ENCODE measurements at places on chromosomes 2 and 18.
A peak's percentile ranks its signal among the peaks of the same experiment; 100 is the strongest.

DNA sequence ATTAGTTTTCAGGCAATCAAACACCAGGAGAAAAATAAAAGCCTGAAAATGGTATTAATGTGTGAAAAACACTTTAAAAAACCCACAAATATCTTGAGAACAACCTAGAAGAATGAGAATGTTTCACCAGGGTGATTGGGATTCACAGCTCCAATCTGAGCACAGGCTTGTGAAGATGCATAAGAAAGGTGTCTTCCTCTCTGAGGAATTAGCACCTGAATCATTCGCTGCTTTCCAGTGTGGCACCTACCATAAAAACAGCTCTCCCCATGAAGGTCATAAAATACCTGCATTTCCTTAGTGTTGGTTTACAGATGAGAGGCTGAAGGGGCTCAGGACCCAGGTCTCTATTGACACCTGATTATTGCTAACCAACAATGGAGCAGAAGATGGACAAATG lies 499.7 kb upstream of the KLHL29 start:
- DNase-seq, result no peak

DNA sequence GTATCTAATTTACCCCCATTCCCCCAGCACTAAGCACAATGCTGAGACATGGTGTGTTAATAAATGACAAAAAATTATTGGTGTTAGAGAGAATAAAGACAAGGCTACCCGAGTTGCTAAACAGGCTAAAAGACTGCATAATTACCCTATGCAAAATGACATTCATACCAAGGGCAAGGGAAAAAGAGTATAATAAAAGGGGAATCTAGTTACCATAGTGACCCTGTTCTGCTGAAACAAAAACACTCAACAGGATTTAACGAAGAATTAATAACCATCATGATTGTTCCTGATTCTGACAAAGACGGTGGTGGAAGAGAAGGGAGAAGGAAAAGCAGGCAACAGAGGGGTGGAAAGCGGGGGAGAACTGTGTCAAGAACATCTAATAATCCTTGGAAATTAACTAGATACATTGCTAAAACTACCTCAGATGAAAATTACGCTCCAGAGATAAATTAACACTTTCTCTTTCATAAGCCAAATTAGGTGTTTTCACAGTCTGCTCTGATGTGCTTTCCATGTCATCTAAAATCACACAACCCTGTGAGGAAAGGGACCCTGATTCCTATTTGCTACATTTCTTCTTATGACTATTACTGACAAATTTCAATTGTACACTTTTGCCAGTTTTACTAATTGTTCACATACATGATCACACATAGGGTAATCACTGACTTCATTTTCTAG lies 25.5 kb downstream of the TTR start:
- DNase-seq, result no peak

GRCh38 chr2:119181391-119181790 lies 22.8 kb upstream of the C1QL2 start:
- DNase-seq, result no peak

GRCh38 chr2:224134003-224134734 lies 95.1 kb upstream of the SERPINE2 start:
- no peak for DNase-seq

GRCh38 chr2:207390302-207391095 lies 139.3 kb upstream of the CREB1 start:
- no peak for DNase-seq

GRCh38 chr2:25939257-25939668 lies 43.0 kb downstream of the KIF3C start:
- DNase-seq, result no peak

- no peak for DNase-seq
Measured at GRCh38 chr18:49371786-49372185, 88.7 kb downstream of the DYM start.

GRCh38 chr2:136505462-136505861 lies 259.9 kb upstream of the THSD7B start:
- DNase-seq, result no peak

DNA sequence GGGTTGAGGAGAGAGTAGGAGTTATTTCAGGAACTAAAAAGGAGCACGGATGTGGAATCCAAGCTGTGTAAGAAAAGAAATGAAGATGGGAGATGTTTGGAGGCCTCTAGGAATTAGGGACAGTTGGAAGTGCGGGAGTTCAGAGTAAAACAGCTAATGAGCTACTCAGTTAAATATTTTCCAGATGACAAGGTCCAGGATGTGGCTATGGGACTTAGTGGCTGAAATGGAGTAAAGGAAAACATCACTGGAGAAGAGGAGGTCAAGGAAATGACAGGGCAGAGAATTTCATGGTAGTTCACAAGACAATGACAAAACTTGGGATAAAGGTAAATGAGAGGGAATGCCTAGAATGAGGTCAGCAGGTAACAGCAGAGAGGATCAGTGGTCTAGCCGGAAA lies 13.0 kb downstream of the GPR155 start:
- no peak for DNase-seq

DNA sequence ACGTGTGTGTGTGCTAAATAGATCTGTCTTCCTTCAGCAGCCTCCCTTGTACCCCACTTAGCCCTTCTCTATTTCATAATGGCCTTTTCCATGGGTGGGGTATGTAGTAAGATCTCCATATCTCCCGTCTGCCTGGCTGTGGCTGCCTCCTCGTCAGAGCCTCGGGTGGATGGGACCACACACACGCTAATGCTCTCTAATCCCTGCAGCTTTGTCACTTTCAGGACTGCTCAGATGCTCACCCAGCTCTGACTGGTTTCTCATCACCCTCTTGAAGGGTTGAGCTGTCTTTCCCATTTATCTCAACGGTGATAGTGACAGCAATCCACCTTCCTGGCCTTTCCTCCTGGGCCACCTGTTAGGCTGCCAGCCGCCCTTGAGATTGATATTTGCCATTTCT lies 95.3 kb downstream of the DCC start:
- DNase-seq, result no peak

- peak; percentile 96 for DNase-seq
Measured at GRCh38 chr2:240916571-240917008, 10.5 kb downstream of the CROCC2 start.

DNA sequence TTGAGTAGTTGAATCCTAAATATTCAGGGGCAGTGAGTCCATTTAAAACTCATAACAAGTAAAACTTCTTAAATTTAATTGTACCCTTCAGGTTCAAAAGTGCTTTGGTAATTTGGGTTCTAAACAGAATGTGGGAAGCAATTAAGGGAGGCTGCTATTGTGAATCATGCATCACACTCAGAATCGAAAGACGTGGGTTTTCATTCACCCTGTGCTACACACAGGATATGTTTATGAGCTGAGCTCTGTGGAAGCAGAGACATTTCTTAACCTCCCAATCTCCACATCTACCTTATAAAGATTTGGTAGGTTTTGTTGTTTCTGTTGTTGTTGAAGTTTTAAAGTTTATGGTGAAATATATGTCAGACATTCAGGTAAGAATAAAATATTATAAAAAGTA lies 633.4 kb downstream of the DPP10 start:
- DNase-seq, result no peak

DNA sequence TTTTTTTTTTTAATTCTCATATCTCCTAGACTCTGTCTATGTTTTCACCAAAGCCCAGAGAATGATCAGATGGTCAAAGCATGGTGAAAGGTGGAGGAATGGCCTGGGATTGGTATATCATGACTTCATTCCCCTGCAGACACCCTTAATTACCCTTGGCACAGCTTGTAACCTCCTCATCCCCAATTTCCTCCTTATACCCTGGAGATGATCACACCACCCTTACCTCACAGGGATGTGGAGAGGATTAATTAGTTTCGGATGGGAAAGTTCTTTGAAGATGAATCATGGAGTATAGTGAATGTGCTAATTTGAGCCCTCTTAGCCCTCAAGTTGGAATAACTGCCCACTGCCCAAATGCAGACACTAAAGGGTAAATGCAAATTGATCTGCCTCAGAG lies 138.0 kb upstream of the LYPD6 start:
- no peak for DNase-seq

GRCh38 chr2:86628091-86628522 lies 4.4 kb upstream of the RNF103 start:
- no peak for DNase-seq

DNA sequence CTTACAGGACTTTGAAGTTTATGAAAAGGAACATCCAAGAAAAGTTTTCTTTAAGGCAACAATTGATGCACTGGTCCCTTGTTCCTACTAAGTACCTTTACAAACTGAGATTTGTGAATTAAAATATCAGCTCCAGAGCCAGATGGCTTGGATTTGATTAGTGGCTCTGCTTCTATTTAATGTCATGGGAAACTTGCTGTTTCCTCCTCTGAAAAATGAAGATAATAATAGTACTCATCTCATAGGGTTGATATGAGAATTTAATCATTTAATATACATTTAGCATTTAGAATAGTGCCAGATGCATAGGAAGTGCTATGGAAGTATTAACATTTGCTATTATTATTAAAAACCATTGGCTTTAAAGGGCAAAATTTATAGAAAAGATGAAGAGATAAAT lies 2.6 kb upstream of the GAREM1 start:
- no peak for DNase-seq

- no peak for DNase-seq
Measured at GRCh38 chr18:39620551-39621168, 2055.1 kb upstream of the CELF4 start.

GRCh38 chr18:36572135-36572856 lies 256.5 kb downstream of the TPGS2 start:
- DNase-seq, result peak; percentile 45

- DNase-seq, result no peak
Measured at GRCh38 chr2:144472046-144472412, 47.9 kb downstream of the ZEB2 start.

GRCh38 chr2:101983928-101984327 lies 7.8 kb upstream of the IL1R2 start:
- peak; percentile 29 for DNase-seq

GRCh38 chr2:172582656-172583055 lies 26.8 kb downstream of the PDK1 start:
- no peak for DNase-seq

Measured in AG08396 (cell line).